ENCODE measurements at places on chromosomes 5 and 9.

GRCh38 chr5:95670568-95670967, 12.2 kb downstream of the SPATA9 start:
- DNase-seq = no peak

DNA sequence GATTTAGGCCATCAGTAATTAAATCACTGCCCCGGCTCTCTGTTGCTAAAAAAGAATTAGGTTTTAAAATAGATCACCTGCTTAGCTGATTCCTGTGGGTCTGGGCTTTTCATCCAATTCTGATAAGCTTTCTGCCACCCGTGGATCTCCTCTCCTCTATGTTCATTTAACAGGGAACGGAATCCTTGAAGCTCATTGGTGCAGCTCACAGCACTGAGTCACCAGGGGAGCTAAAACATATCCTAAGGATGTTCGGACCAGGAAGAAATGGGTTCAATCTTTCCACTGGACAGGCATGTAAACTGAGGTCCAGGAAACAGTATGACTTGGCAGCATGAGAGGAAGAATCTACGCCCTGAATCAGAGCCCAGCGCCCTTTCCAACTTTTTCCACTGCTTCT, 267.1 kb upstream of the GRIA1 start:
- no peak for DNase-seq

DNA sequence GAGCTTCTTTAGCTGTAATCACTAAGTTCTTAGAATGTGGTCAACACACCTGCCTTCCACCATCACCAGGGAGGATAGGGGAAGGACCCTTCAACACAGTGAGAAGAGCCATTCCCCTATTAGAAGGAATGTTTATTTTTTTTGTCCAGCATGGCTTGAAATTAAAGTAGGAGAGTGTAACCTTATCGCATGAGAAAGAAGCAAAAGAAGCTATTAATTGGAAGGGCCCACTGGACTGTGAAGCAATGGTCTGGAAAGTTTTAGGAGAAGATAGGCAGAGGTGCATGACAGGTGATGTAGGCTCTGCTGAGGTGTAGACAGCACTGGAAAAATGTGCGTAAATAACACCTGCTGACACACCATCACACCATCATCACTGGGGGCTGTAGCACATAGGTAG, 1526.0 kb downstream of the MAT2B start:
- no peak for DNase-seq

GRCh38 chr5:136620016-136620419, 254.7 kb upstream of the TRPC7 start:
- DNase-seq = no peak

- DNase-seq = no peak
These were observed 345.7 kb downstream of the DEPDC1B start for GRCh38 chr5:60354311-60354710.
